ENCODE measurements at places on chromosomes 1 and 21. TPM values are rescaled to one million over a fixed set of nuclear protein-coding genes. Genes with fewer than 3 reads are reported as not detected.

Gene SLAMF6
- total RNA-seq: not detected

Gene FAM229A
- total RNA-seq: 0.42 TPM

Gene NTPCR
- 67.2 TPM for total RNA-seq

Gene TAS1R1
- total RNA-seq: not detected

Gene PRAMEF14
- not detected for total RNA-seq

Gene PTPN22
- total RNA-seq: 1.7 TPM

Gene PPP1R12B
- 4.1 TPM for total RNA-seq

Gene ZSWIM5
- 0.02 TPM for total RNA-seq

Gene LMOD1
- 4.7 TPM for total RNA-seq

Gene VAV3
- 72.8 TPM for total RNA-seq

Gene KCNK1
- 5.9 TPM for total RNA-seq

Gene DNAJC11
- 46.1 TPM for total RNA-seq

Gene IL20
- total RNA-seq: not detected

Gene PDZK1
- total RNA-seq: 8.8 TPM

Gene PTPN7
- total RNA-seq: not detected
